Left colon (tissue), 2 donors: ENCODE measurements at places on chromosomes 4 and X. TPM values are rescaled to one million over a fixed set of nuclear protein-coding genes. Genes with fewer than 3 reads are reported as not detected.

The SUPT20HL1 gene
- not detected for total RNA-seq

The IRS4 gene
- total RNA-seq = not detected

The PDE6B gene
- 1.4 TPM for total RNA-seq

The UNC5C gene
- 4.0 TPM for total RNA-seq

The ATP7A gene
- 10.1 TPM for total RNA-seq

The BMX gene
- 3.1 TPM for total RNA-seq

The MAMLD1 gene
- 0.92 TPM for total RNA-seq

The ABCE1 gene
- total RNA-seq = 24.5 TPM

The DIPK2B gene
- total RNA-seq = 2.2 TPM

The TRPC3 gene
- total RNA-seq = 0.52 TPM

The CENPE gene
- 2.2 TPM for total RNA-seq

The PRDM8 gene
- 2.3 TPM for total RNA-seq

The SSX3 gene
- total RNA-seq = not detected

The LDB2 gene
- total RNA-seq = 3.1 TPM

The TREX2 gene
- 0.42 TPM for total RNA-seq

The KLF8 gene
- 2.4 TPM for total RNA-seq

The CSN3 gene
- total RNA-seq = not detected

The CENPVL2 gene
- total RNA-seq = not detected

The SMR3B gene
- total RNA-seq = not detected

The CXCL8 gene
- 1.9 TPM for total RNA-seq

The WDR44 gene
- total RNA-seq = 13.8 TPM

The XK gene
- 26.7 TPM for total RNA-seq

The XAGE1A gene
- total RNA-seq = not detected

The PCGF3 gene
- total RNA-seq = 46.9 TPM

The FOXR2 gene
- not detected for total RNA-seq
